Epithelial cell of prostate (primary cell): ENCODE measurements at places on chromosomes 6 and 20.
A peak's percentile ranks its signal among the peaks of the same experiment; 100 is the strongest.

DNA sequence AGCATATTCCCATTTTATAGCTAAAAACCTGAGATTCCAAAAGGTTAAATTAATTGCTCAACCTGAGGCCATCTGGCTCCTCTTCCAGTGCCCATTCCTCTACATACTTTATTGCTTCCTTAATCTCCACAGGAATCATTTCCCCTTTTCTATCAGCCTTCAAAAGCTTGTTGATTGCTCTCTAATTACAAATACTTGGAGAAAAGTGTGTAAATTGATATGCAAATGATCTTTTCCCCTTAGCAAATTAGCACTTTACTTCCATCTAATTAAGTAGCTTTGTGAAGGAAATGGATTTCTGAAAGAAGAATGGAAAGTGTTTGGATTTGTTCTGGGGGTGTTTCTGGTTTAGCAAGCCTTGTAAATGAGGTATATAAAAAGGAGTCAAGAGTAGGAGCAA, 323.3 kb downstream of the GRIK2 start:
- DNase-seq, result no peak

DNA sequence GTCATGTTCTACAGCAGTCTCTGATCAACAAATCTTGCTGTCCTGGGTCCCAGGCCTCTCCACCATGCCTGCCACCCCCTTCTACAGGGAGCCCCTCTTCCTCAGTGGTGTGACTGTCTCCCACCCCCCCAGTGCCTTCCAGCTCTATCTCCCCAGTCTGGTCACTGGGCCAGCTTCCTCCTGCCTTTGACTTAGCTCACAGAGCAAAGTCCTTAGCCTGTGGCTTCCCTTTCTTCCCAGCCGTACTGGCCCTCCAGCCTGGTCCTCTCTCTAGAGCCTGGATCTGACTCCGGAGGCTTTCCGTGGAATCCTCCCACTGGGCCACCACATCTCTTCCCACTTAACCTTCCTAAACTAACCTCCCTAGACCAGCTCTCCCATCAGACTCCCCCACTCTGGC, 17.0 kb downstream of the MAPK13 start:
- no peak for DNase-seq

- DNase-seq, result no peak
Measured at GRCh38 chr6:99402448-99402847, 8.5 kb upstream of the COQ3 start.

- DNase-seq, result no peak
Measured at GRCh38 chr20:12331236-12331635, 413.5 kb downstream of the BTBD3 start.

GRCh38 chr20:46299078-46299477, 9.2 kb downstream of the CDH22 start:
- DNase-seq, result no peak

GRCh38 chr6:24768361-24768760, 6.4 kb upstream of the GMNN start:
- no peak for DNase-seq

GRCh38 chr6:2765896-2766766, 938 bp downstream of the WRNIP1 start:
- DNase-seq, result no peak

- no peak for DNase-seq
Measured at GRCh38 chr6:32589596-32590449, at the start of gene HLA-DRB1. Gene HLA-DRB1, minus strand, starts transcription at chr6:32589848. Its CDS starts 106 bp downstream, at chr6:32589742.

DNA sequence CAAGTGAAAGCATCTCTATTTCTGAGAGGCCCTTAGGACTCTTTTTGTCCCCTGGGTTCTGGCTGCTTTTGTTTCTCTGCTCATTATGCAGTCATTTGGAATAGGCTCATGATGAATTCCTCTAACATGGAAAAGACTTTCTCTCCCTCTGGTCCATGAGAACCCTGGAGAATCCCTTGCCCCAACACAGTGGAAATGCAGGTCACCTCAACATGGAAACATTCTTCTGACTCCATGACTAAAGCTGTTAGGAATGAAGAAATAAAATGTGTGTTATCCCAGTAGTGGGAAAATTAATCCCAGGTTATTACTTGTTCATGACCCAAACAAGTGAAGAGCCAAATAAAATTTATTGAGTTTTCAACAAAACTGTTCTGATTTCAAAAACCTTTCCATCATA, 458.6 kb downstream of the EPM2A start:
- no peak for DNase-seq

- DNase-seq, result no peak
Measured at GRCh38 chr6:29948277-29948676, 5.9 kb downstream of the HLA-A start.

- peak; percentile 72 for DNase-seq
Measured at GRCh38 chr20:56222201-56222600, 26.3 kb upstream of the MC3R start.

DNA sequence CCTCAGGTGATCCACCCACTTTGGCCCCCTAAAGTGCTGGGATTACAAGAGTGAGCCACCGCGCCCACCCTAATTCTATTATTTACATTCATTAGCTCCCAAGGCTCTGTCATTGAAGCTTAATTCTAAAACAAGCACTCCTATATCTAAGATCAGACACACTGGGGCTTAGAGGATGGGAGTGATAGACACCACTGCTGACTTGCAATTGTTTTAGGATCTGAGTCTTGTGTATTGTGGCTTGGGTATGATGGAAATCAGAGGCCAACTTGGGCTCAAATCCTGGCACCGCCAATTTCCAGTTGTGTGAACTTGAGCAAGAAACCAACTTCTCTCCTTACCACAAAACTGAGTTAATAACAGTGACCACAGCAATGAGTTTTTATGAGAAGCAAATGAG, 34.7 kb downstream of the MTRES1 start:
- no peak for DNase-seq

DNA sequence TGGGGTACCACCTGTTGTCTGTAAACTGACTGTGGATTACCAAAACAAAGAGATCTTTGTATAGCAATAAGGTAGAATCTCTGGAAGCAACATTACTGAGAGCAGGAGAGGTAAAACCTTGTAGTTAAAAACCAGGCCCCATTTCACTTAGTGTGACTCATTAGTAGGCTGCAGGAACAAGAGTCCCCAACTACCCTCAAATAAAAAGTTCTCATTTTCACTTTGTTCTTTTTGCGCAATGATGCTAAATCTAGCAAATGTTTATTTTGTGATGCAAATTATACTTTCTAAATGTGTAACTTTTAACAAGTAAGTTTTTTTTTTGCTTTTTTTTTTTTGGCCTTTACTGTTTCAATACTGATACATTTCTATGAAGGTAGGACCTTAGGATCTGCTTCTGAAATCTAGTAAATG, 67.1 kb downstream of the ESF1 start:
- no peak for DNase-seq

- no peak for DNase-seq
Measured at GRCh38 chr20:36825385-36826104, 50.4 kb upstream of the TLDC2 start.

DNA sequence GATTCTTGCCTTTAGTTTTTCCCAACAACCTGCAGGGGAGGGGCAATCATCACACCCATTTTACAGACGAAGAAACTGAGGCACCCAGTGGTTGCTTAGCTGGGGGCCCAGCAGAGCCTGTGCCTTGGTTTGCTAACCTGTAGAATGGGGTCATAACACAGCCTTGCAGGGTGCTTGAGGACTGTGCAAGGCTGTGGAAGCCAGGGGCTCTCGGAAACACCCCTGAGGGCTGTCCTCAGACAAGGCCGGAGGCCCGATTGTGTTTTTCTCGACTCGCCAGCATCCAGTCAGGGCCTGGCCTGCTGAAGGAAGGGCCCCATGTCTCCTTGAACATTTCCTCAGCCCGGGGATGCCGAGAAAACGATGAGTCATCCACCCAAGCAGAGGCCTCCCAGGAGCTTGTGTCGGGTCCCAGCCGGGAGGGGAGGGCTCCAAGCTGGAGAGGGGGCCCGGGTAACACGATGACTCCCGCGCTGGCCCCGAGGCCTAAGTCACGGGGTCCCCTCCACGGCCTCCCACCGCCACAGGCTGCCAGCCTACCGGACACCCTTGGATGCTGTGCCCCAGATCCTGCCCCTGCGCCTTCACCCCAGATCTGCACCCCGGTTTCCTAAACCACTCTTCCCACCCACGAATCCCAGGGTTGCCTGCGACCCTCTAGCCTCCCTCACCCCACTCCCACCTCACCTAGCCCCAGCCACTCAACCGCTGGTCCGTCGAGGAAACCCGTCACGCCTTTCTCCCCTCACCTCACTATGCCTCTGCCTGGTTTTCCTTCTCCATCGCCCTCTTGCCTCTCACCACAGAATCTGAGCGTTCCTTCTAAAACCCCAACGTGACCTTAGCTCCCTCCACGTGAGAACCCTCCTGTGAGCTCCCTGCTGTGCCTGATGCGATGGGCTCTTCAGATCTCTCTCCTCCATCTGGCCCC, 10.6 kb downstream of the NOL4L start:
- no peak for DNase-seq

DNA sequence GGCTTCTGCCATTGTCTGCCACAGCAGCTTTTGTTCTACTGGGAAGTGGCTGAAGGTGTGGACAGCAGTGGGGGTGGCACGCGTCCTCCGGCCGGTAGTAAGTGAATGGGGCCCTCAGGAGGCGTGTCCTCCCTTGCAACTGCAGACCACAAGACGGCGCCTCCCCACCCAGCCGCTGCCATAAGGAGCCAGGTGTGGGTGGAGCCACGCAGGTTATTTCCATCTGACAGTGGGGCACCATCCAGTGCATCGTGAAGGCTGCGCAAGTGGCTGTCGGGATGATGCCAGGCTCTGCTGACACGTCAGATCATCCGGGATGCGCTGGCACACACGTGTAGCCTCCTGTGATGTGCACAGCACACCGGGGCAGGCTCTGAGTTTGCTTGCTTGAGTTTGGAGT, 379.7 kb downstream of the CDH4 start:
- DNase-seq, result no peak

DNA sequence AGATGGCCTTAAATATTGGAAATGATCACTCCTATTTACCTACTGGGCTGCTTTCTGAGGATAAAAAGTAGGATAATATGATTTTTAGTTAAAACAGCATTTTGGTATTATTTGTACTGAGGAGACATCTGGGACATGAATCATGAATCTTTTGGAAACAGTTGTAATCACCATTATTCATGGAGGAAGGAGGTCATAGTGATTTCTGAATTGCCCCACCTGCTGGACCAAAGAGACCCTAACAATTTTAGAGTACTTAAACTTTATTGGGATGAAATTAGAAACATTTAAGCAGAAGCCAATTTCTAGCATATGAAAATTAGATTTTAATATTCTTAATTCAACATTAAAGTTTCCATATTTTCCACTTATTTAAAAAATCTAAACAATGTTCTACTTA, 108.4 kb upstream of the SIM1 start:
- no peak for DNase-seq

DNA sequence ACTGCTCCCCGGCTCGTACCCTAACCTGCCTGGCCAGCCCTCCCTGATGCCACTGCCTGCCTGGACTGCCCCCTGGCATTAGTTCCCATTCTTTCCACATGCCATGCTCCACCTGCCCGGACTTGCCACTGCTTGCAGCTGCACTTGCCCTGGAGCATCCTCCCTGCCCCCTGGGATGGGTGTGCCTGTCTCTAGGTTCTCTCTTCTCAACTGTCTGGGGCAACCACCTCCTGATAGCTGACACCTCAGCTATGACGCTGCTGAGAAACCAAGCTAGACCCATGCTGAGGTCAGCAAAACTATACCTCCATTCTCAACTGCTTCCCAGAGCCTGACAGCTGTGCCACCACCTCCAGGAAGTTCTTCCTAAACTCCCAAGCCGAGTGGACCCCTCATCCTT, 72.1 kb downstream of the PERP start:
- DNase-seq, result peak; percentile 100

DNA sequence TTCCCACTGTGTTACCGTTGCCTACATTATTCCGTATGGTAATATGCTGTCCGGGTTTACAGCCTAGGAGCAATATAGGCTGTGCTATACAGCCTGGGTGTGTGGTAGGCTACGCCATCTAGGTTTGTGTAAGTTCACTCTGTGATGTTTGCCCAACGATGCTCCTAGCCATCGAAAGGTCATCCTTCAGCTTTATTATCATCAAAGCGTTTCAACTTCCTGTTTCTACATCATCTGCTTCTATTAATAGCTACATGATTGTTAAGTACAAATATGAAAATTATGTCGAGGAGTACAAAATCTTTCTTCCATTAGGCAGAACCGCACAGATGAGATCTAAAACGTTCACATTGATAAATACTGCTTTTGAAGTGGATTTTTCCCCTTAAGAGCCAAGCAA, 69.9 kb downstream of the PPP1R14C start:
- no peak for DNase-seq

GRCh38 chr6:41759905-41760579, 12.8 kb upstream of the PGC start:
- no peak for DNase-seq

GRCh38 chr20:17228624-17229061, 1.8 kb downstream of the PCSK2 start:
- no peak for DNase-seq

- DNase-seq, result no peak
Measured at GRCh38 chr20:49140411-49140810, 47.7 kb downstream of the STAU1 start.

- DNase-seq, result no peak
Measured at GRCh38 chr6:87653074-87653962, 48.7 kb downstream of the AKIRIN2 start.

GRCh38 chr6:53591873-53592272, 47.0 kb upstream of the GCLC start:
- no peak for DNase-seq

- DNase-seq, result no peak
Measured at GRCh38 chr6:107496892-107497684, 7.2 kb downstream of the SOBP start.

DNA sequence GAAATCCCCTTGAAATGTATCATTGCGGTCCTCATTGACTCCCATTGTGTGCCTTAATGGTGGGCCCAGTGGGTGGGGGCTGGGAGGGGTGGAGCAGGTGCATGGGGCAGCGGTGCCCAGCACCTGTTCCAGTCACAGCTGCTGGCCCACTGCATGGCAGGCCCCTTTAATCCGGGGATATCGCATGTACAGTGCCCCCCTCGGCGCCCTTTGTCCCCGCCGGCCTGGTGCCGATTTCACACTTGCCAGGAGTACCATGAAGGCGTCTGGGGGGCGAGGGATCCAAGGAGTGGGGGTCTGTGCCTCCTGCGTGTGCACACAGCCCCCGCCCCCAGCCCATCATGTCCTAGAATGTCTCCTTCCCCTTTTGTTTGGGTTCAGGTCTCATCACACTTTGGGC, 2.8 kb downstream of the SNAI1 start:
- no peak for DNase-seq

- DNase-seq, result no peak
Measured at GRCh38 chr6:43488667-43489276, 11.4 kb downstream of the TJAP1 start.

DNA sequence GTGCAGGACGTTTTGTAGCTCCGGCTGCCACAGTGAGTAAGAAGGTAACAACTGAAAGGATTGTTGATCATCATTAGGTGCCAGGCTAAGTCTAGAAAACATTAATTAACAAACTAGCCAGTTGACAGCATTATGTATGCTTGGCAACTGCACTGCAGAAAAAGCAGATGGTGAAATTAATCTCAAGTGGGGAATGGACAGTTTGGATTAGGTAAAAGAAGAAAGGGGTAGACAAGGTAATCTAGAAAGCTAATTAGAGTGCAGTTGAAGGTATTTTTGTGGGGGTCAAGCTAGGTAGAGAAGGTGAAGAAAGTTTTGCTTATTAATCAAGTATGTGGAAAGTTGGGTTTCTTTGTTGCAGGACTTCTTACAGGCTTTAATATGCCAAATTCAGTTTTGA, 69.7 kb upstream of the HINT3 start:
- no peak for DNase-seq

GRCh38 chr6:156686301-156686994, 90.7 kb upstream of the ARID1B start:
- DNase-seq, result no peak

- no peak for DNase-seq
Measured at GRCh38 chr6:6393069-6393529, 72.6 kb upstream of the F13A1 start.
